ENCODE measurements at places on chromosomes 16 and 17.

DNA sequence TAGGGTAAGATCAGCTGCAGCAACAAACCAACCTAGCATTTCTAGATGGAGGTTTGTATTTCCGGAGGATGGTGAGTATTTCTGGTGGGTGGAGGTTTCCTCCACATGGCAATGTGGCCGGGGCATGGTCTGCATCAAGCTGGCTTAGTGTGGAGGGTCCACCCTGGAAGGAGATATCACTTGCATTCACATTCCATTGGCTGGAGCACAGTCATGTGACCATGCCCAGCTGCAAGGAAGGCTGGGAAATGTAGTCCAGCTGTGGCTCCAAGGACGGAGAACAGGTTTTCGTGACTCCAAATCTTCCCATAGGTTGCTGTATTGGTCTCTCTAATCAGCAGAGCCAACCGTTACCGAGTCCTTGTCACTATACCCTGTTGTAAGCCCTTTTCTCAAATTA lies 68.7 kb downstream of the RAI1 start:
- peak; percentile 37 for DNase-seq

DNA sequence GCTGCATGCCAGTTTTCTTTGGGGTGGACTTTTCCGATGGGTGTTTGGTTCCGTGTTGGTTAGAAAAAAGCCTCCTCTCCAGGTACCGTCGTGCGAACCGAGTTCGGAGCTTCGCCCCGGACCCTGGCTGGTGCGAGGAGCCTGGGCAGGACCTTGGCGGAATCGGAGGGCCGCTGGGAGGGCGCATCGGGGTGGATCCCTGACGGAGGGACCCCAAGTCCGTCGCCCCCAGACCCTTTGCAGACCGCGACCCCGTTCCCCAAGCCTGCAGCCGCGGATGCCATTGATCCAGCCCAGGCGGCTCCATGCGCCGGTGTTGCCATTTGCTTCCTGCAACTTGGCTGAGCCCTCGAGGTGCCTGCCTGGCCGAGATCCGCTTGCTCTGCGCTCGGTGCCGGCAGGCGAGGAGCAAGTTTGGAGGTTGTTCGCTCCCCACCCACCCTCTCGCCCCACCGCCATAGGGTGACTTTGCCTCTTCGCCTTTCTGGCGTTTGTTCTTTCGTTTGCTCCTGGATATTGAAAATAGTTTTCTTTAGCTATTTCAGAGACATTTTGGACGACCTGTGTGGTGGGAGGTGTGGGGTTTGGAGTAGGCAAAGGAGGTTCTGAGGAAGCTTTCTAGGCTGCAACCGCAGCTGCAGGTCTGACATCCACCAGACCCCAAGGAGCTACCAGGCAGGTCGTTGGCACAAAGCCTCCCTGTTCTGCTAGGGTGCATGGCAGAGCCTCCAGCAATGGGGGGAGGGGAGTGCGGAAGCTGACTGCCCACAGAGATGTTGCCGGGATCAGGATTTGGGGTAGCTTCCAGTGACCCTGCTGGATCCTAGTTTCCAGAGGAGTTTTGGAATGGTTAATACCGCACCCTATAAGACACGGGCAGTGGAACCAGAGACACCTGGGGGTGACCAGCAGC lies 58.2 kb downstream of the RAP1GAP2 start:
- DNase-seq, result no peak

GRCh38 chr16:22424161-22424937 lies 49.9 kb upstream of the CDR2 start:
- DNase-seq, result no peak

GRCh38 chr16:4257646-4258556 lies 14.9 kb downstream of the TFAP4 start:
- no peak for DNase-seq

GRCh38 chr17:13807103-13807502 lies 205.4 kb upstream of the HS3ST3A1 start:
- DNase-seq, result no peak

GRCh38 chr16:58548378-58548777 lies 33.1 kb downstream of the SETD6 start:
- DNase-seq, result no peak

DNA sequence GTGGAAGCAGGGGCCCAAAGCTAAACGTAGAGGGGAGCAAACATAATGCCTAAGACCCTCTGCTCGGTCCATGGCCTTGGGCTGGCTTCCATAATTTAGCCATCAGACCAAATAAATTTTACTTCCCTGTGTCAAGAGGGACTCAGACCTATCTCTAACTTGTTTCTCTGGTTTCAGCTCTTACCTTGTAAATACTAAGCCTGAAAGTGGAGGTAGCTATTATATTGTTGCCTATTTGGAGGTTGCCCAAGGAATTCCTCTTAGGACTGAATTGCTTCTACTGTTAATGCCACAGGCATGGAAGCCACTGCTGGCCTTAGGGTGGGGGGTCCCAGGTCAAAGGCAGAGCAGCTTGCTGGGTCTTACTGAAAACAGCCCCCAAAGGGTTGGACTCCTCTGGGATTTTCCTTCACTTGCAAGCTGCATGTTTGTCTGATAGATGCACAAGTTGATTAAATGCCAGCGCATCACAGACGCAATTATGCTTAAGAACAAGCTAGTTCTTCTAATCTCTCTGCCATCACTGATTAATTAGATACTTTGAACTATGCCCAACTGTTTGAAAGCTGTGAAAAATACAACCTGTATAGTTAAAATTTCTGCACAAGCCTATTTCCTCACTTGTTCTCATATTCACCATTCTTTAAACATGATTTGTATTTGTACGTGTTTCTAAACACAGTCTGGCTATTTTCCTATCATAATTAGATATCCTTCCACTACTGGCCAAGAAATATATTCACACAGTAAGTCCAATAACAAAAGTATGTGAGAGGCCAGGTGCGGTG lies 67.9 kb upstream of the HAS3 start:
- DNase-seq, result no peak

DNA sequence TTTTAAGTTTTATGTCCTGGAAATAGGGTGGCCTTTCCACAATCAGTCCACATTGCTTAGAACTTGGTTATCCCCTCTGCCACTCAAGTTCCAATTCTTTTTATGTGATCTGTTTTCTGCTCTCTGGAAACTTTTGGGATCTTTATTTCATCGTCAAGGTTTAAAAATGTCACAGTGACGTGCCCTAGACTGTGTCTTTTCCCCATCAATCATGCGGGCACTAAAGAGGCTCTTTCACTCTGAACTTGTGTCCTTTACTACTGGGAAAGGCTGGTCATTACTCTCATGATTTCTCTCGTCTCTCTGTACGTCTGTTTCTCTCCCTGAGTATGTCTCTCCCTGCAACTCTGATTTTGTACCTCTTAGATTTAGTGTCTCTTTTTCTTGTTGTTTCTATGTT lies 189.8 kb upstream of the AXIN2 start:
- no peak for DNase-seq

DNA sequence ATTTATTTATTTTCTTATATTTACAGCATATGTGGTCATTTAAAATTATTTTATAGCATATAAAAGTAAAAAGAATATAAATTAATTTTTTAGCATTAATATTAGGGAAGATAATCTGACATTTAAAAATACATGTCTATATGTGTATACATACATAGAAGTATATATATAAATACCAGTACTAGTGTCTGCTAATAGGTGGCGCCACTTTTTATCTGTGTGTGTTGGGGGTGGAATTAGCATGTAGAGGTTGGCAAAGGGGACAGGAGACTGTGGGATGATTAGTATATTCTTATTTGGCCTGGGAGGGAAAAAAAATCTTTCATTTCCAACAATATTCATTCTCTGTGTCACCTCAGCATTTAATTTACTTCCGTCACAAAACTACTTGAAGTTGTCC lies 359.1 kb downstream of the WWOX start:
- DNase-seq, result no peak

GRCh38 chr17:17376362-17376761 lies 73.2 kb downstream of the NT5M start:
- DNase-seq, result no peak

GRCh38 chr16:5510819-5511370 lies 413.3 kb upstream of the EEF2KMT start:
- DNase-seq, result no peak

DNA sequence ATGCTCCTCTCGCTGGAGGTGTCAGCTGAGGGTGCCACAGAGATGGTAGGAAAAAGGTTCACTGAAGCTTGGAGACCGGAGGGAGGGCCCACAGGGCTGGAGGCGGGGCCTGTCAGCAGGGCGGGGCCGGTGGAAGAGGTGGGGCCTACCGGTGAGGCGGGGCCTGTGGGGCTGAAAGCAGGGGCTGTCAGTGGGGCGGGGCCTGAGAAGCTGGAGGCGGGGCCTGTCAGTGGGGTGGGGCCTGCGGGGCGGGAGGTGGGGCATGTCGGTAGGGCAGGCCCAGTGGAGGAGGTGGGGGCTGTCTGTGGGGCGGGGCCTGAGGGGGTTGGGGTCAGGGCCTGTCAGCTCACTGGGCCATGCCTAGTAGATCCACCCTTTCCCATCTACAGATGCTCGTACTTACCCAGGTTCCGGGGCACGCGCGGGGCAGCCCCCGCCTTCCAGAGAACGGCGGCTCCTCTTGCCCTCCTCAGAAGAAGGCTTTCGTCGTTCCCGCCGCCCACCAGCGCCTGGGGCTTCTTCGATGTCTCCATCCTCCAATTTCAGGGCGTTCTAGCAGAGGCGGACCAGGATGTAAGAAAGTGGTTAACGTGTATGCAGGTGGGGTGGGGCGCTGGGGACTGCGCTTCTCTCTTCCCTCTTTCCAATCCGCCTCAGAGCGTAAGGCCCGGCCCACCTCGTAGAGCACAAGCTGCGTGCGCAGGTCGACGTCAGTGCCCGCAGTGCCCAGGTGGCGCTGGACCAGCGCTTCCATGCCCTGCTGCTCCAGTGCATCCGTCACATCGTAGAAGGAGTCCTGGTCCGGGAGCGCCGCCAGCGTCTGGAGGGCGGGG lies 9.8 kb downstream of the TMEM208 start:
- peak; percentile 67 for DNase-seq

- DNase-seq, result no peak
These were observed 37.2 kb downstream of the SKAP1 start for GRCh38 chr17:48392857-48393256.

- no peak for DNase-seq
These were observed 17.6 kb downstream of the MAP1LC3B start for GRCh38 chr16:87409781-87410180.

DNA sequence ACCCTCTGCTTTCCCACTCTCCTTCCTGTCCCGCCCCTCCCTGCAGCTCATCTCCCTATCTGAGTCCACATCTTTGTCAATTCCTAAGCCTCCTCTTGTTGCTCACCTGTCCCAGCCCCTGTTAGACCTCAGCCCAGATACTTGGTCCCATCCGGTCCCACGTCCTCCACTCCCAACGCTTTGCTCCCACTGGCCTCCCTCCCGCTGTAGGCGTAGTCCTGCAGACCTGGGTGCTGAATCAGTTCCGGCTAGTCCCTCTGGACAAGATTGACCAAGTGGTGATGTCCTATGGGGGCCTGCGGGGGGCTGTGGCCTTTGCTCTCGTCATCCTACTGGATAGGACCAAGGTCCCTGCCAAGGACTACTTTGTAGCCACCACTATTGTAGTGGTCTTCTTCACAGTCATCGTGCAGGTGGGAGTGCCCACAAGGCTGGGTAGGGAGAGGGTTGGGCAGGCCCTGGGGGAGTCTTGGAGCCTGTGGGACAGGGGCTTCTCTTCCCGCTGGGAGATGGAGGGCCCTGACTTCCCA lies 8.0 kb downstream of the SLC9A5 start:
- DNase-seq, result no peak

GRCh38 chr17:51743477-51743876 lies 415.0 kb downstream of the CA10 start:
- DNase-seq, result no peak

GRCh38 chr17:2207815-2208515 lies 95.6 kb downstream of the SMG6 start:
- no peak for DNase-seq

GRCh38 chr16:48534601-48535340 lies 75.2 kb downstream of the N4BP1 start:
- no peak for DNase-seq

DNA sequence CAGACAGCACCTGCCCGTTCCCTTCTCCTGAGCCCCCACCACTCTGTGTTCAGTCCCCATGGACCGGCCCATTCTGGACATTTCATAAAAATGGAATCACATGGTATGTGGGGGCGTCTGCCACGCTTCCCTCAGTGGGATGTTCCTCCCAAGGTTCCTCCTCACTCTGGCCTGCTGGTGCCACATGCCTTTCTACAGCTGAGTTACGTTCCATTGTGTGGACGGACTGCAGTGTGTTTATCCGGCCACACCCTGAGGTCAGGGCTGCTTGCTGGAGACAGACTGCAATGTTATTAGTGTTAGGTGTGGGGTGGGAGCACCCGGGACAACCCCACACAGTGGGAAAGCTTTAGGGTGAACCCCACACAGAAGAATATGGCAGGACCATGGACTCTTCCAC lies 5.9 kb upstream of the AATK start:
- DNase-seq, result no peak

DNA sequence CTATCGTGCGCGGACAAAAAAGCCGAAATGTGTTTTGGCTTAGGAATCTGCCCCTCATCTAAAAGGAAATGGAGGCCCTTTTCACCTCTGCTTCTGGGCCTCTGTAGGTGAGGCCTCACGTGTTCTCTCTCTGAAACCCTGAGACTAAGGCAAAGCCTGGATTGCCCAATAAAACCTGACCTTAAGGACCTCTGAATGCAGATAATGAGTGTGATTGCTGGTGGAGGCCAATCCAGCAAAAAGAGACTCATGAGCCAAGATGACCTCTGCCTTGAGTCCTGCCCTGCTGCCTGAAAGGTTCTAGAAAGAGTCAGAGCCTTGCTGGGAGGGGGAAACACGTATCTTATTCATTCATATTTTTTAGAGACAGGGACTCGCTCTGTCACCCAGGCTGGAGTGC lies 44.5 kb upstream of the ABR start:
- DNase-seq, result no peak

GRCh38 chr17:36546418-36547093 lies 1.8 kb downstream of the GGNBP2 start:
- no peak for DNase-seq

DNA sequence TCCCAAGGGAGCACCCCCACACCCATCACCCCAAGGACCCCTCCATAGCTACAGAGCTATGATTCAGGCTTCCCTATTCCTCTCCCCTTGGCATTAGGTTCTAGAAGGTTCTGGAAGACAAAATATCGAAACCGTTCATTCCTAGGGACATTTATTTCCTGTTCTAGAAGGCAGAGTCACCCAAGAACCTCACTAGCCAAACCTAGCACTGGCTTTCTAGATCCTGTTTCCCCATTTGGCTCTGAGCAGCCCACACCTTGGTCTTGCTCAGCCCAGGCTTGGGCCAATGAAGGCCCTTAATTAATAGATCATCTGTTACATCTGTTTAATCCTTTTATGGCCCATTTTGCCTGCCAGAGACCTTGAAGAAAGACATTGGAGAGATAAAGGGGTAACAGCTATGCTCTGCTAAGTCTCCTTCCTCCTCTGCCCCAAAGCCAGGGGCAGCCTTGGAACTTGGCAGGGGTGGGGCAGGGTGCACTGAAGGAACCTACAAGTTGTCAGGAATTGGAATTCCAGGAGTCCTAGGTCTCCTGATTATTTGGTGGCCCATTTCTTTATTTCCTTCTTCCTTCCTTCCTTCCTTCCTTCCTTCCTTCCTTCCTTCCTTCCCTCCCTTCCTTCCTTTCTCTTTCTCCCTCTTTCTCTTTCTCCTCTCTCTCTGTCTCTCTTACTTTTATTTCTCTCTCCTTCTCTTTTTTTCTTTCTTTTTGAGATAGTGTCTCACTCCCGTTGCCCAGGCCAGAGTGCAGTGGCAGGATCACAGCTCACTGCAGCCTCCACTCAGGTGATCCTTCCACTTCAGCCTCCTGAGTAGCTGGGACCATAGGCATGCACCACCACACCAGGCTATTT lies 8.7 kb upstream of the FZD2 start:
- DNase-seq, result no peak

GRCh38 chr17:2398655-2399571 lies 1.9 kb downstream of the MNT start:
- peak; percentile 44 for DNase-seq

Data from activated CD4-positive, alpha-beta T cell treated with anti-CD3 and anti-CD28 coated beads, Interleukin-2, amount 50 U/mL, for 24 hours (primary cell).